Thymus (tissue), 14 donors: ENCODE measurements at places on chromosomes 6 and 20.

DNA sequence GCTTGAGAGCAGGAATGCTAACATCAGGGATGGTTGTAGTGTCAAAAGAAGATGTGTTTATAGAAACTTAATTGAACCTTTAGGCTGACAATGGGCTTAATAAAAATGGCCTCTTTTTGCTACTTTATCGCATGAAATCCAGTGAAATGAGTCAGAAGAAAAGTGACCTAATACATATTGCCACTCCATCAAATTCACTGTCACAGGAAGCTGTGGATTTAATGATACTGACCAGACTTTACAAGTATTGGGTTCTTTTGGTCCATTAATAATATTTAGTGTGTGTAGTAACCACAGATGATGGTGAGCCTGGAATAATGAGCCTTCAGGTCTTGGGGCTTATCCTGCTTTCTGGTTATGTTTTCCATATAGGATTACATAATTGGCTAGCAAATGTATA is 231.8 kb upstream of the GMDS start:
- DNase-seq = no peak

- peak; percentile 2 for DNase-seq
These were observed 333.8 kb downstream of the PKHD1 start for GRCh38 chr6:51753635-51754034.

DNA sequence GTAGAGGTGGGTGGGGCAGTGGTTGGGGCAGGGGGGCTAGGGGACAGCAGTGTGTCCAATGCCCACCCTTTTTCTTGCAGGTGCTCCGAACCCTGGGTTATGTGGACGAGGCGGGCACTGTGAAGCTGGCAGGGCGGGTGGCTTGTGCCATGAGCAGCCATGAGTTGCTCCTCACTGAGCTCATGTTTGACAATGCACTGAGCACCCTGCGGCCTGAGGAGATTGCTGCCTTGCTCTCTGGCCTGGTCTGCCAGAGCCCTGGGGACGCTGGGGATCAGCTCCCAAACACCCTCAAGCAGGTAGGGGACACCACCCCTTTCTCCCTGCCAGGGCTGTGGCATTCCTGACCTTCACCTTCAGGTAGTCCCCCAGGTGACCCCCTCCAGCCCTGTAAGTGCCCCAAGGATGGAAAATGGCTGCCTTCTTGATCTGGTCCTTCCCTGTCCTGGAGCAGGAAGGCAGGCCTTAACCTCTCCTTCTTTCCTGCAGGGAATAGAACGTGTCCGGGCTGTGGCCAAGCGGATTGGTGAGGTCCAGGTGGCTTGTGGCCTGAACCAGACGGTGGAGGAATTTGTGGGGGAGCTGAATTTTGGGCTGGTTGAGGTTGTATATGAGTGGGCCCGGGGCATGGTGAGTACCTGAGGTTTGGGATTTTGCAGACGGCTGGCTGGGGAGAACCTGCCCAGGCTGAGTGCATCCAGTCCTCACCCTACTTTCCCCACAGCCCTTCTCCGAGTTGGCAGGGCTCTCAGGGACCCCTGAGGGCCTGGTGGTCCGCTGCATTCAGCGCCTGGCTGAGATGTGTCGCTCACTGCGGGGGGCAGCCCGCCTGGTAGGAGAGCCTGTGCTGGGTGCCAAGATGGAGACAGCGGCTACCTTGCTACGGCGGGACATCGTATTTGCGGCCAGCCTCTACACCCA is 2.9 kb downstream of the DXO start:
- no peak for DNase-seq

DNA sequence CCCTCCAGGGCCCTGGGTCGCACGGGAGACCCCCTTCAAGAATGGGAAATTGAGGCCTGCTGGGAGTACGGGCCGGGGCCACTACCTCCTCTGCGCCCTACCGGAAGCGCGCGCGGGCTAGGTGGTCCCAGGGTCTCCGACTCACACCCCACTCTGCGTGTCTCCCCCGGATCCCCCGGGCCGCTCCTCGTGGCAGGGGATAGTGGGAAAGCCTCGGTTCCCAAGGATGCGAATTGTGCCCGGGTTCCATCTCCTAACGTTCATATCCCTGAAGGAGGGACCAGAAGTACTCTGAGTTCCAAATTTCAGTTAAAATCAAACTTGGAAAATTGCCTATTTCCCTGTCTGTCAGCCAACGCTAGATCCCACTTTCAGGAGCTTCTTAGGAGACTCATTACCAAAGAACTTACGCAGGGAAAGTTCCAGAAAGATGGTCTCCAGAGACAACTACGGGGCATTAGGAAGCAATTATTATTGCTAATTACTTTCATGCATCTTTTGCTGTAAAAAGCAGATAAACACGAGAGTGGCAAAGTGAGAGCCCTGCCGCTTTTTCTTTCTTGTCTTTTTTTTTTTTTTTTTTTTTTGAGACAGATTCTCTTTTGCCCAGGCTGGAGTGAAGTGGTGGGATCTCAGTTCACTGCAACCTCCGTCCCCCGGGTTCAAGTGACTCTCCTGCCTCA is 858 bp downstream of the FAM83D start:
- peak; percentile 28 for DNase-seq

DNA sequence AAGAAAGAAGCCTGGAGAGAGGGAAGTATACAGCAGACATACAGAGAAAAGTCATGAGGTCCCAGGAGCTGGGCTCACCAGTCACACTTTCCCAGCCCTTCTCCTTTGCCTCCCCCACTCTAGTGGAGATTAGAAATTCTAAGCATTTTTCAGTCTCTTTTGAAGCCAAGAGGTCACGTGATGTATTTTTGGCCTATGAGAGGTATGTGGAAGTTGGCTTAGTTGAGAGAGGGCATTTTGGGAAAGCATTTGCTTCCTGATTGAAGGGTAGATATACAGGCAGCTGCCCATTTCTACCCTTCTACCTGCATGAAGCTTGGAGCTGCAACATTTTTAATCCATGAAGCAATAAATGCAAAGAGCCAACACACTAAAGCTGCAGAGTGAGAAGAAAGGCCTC is 106.0 kb upstream of the TNFAIP3 start:
- DNase-seq = no peak

DNA sequence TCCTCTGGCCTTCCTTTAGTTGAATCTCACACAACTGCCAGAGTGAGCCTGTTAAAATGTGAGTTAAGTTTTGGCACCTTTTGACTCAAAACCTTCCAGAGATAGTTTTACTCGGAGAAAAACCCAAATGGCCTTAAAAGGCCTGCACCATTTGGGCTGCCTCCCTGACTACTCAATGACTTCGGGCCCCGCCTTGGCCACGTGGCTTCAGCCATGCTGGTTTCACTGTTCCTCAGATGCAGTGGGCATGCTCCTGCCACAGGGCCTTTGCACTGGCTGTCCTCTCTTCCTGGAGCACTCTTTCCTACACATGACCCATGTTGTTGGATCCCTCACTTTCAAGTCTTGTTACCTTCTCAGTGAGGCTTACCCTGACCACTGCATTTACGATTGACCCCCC is 18.3 kb downstream of the VEGFA start:
- DNase-seq = no peak

GRCh38 chr6:117267054-117267347 is 1.6 kb downstream of the VGLL2 start:
- DNase-seq = no peak

DNA sequence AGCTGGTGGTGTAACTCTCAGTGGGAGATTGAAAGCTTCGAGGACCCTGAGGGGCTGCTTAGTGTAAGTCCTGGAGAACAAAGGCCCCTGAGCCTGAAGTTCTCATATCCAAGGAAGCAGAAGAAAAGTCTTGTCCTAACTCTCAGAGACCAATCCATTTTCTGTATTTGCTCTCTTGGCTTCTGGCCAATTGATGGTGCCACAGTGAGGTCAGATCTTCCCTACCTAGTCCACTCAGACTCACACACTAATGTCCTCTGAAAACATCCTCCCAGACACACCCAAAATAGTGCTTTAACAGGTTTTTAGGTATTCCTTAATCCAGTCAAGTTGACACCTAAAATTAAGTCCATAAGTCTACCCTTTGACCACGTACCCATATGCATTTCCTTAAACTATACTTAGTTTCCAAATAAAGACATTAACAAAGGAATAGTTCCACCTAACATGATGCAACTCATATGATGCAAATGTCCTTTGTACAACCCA is 29.4 kb downstream of the ZNF292 start:
- DNase-seq = no peak

GRCh38 chr6:84358581-84358980 is 131.1 kb upstream of the CEP162 start:
- no peak for DNase-seq

- no peak for DNase-seq
These were observed 19.5 kb downstream of the CCDC167 start for GRCh38 chr6:37480118-37480736.

DNA sequence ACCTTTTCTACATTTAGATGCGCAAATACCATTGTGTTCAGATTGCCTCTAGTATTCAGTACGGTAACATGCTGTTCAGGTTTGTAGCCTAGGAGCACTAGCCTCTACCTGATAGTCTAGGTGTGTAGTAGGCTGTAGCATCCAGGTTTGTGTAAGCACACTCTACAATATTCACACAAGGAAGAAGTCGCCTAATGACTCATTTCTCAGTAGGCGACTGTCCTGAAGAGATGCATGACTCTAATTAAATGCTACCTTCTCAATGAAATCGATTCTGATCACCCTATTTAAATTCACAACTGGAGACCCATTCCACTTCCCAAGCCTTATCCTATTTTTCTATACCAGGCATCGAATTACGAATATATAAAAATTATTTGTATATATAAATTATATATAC is 1.3 kb downstream of the MCUR1 start:
- DNase-seq = no peak

GRCh38 chr20:57092112-57092899 is 174.1 kb downstream of the BMP7 start:
- DNase-seq = peak; percentile 1

GRCh38 chr6:107075951-107076381 is 39.3 kb downstream of the BEND3 start:
- no peak for DNase-seq

DNA sequence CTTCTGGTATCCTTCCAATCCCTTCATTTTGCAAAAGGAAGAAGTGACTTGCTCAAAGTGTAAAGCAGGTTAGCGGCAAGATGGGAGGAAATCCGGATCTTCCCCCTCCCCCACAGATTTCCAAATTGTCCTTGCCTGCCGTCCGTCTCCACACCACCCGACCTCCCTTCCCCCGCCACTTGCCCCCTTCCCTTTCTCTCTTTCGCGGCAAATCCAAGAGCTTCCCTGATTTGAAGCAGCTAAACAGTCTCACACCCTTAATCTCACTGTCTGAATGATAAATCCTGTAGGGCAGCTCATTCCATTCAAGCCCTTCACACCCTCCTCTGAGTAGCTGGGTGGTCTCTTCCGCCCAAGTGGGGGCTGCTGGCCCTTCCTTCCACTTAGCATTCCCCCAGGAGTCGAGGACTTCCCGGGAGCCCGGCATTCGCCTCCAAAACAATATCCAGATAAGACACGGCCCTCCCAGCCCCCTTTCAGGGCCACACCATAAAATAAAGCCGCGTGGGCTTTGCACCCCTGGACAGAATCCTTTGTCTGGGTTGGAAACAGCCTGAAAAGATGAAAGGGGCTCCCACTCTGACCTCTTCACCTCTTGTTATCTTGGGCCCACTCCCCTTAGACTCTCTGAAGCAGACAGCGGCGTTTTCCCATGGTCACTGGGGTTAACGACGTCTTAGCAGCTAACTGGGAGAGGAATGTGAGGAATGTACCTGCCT is 44.0 kb upstream of the PIM1 start:
- DNase-seq = no peak

DNA sequence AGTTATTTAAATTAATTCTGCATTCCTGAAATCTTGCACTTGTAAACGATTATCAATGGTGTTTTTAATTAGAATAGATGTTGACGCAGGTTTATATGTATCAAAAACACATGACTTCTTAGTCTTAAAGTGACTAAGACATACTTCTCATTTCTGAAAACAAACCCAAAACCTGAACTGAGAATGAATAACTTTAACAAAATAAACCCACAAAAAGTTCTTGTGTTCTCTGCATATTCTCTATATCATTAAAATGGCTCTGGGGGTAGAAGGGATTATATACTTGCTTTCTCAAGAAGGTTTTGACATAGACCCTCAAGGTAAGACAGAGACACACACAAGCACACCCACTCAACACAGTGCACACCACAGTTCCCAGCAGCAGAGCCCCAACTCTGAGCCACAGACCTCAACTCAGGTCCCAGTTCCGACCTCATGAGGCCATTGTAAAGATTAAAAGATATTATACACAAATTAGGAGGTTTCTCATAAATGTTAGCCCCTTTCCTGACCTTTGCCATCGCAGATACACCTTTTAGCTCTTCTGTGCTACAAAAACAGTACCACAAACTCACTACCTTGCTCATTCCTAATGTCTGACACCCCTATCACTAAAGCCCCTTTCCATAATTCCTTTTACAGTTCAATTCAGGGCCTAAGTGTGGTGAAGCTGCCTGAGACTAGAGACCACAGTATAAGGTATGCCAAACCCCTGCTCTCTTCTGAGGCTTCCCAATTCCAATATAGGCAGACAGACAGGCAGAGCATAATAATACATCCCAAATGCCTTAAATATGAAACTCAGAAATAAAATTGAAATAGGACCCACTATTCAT is 267.8 kb downstream of the PTPRK start:
- DNase-seq = no peak
